Nucleus accumbens (tissue), 56 donors: ENCODE measurements at places on chromosomes 12 and 14.

GRCh38 chr14:104424406-104425072, 155.0 kb upstream of the C14orf180 start:
- peak; percentile 22 for DNase-seq

GRCh38 chr14:104930526-104931303, 6.0 kb downstream of the PLD4 start:
- no peak for DNase-seq

GRCh38 chr14:103531421-103532215, 2.6 kb downstream of the TRMT61A start:
- DNase-seq, result no peak

- no peak for DNase-seq
Measured at GRCh38 chr12:120758798-120759590, 33.4 kb downstream of the ACADS start.

DNA sequence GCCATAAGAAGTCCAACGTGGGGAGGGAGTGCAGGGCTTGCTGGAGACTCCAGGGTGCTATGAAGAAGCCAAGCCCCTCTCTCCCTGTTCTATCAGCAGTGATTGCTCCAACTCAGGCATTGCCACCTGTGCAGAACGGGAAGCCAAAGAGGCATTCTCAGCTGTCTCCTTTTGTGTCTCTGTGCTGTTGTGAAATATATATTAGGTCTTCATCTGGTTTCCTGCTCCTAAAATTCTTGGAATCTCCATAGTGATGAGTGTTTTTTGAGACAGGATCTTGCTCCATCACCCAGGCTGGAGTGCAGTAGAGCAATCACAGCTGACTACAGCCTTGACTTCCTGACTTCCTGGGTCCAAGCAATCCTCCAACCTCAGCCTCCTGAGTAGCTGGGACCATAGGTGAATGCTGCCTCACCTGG, 51.2 kb upstream of the AEBP2 start:
- no peak for DNase-seq

GRCh38 chr14:49774106-49774505, 6.2 kb downstream of the KLHDC2 start:
- DNase-seq, result no peak

DNA sequence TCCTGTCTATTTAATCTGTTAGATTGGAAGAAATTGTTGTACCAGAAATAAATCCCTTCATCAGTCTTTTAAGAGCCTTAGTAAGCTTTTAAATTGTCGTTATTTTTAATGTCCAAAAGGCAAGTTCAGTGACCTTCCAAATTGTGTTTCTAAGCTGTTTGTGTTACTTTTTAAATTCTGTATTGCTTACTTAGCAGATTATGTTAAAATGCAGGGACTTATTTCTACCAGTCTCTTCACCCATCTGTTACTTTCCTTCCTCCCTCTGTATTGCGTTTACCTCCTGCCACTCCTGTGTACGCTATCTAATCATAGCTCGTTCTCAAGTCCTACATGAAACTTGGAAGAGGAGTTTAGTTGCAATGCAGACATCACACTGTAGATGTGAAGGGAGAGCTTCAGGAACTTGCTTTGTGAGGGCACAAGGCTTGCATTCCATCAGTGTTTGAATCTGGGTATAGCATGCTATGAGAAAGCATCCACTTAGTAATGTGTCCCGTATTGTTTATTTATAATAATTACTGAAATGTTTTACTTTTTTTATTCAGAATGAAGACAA, 406.5 kb upstream of the RGS6 start:
- DNase-seq, result no peak

DNA sequence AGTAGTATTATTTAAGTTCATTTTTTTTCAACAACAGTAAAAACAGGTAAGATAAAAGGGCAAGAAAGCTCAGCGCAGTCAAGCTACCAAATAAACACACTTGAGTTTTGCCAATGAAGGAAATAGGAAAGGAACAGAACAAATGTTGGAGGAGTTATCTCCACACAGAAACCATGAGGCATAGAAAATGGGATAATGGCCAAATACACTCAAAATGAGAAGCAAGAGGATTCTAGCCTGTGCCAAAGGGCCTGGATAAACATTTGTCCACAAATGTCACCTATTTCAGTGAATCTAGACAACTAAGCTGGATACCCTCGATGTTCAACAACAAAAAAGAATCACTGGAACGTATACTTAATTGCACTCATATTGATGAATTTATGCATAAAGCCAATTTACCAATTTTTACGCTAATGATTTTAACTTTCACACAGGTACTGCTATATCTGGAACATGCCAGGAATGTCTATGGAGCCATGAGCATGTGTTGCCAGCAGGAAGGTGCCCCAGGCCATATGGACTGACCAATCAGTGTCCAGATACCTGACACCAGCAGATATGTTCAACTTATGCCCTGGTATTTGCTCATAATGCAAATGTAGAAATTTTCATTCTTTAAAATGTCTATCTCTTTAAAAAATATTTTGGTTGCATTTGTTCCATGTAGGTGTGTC, 21.1 kb downstream of the ST8SIA1 start:
- no peak for DNase-seq

DNA sequence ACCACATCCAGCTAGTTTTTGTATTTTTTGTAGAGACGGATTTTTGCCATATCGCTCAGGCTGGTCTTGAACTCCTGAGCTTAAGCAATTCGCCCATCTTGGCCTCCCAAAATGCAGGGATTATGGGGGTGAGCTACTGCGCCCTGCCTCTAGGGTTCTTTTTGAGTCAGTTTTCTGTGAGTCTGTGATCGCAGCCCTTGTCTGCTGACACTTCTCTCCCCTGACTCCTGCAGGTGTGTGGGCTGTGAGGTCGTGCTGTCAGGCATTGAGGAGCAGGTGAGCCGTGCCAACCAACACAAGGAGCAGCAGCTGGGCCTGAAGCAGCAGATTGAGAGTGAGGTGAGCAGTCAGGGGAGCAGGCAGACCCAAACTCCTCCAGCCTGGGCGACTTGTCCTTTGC, 6.3 kb downstream of the COPS7A start:
- no peak for DNase-seq

DNA sequence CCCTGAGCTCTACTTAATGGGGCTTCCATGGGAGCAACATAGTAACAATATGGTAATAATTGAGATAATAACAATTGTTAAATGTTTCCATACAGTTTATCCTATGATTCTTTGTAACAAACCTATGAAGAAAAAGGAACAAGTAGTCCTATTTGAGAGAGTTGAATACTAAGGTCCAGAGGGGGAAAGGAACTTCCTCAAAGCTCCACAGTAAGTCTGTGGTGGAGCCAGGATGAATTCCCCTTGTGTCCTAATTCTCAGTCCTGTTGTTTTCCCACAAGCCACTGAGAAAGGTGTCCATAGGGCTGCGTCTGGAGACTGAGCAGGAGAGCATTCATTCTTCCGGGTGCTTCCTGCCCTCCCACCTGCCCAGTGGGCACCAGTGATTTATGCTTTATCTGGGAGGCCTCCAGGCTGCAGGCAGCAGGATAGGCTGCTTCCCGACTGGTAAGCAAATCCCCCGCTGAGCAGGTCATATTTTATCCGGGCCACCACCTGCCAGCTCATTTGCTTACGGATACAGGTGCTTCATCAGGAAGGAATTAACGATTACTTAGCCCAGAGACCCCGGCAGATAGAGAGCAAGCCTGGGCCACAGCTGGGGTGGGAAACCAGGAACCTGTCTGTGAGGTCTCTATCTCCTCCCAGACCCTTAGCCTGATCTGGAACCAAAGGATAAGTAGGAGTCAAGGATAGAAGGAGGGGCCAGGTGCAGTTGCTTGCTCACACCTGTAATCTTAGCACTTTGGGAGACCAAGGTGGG, 33.9 kb upstream of the FAM222A start:
- no peak for DNase-seq
